ENCODE measurements at places on chromosomes 16 and 17.

DNA sequence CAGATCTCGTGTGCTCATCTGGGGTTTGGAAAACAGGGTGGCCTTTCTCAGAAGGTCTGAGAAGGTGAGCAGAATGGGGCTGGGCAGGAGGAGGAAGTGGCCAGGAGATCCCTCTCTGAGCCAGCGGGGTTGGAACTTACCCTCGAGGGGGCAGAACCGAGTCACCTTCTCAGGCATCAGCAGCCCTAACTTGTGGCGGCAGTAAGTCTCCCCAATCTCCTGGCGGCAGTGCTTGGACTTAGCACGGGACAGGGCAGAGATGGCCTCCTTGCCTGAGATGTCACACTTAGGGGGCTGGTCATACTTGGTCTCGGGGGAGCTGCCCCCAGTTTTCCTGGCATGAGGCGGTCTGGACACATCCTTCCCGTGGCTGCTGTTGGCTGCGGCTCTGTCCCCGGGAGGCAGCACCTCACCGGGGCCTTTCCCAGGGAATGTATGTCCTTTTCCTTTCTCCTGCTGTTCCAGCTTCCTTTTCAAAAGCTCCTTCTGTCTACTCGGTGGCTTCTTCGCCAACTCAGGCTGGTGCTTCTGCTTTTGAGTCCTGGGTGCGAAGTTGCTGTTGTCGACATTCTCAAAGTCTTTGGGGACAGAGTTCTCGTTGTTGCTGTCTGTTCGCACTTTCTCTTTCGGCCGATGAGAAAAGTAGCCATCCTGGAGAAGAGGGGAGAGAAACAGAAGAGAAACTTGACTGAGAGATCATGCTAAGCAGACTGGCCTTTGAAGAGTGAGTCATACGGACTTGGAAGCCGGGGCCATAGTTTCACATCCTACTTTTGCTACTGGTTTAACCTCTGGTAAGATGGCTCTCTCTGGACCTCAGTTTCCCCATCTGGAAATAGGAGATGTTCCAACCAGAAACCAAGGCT is 211.7 kb downstream of the XYLT1 start:
- DNase-seq = no peak

DNA sequence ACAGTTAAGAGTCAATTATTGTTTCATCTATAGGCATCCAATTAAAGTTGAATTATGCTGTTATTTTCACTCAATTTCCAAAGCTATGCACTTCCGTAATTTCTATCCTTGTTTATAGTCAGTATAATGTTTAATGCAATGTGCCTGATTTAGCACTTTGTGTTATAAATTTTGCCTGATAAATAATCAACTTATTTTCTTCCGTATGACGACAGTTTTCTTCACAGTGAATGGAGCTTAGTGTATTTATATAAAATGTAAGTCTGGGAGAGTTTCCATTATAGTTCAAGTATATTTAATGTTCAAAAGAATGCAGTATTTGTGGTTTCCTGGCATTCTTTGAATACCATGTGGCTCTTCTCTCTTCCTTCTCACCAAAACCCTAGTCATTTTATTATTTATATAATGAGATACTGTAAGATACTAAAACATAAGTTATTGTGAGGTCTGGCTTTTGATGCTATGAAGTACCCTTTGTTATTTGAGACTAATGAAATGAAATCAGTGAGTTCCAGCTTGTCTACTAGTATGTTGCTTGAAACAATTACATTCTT is 240.6 kb downstream of the PRKCA start:
- no peak for DNase-seq

DNA sequence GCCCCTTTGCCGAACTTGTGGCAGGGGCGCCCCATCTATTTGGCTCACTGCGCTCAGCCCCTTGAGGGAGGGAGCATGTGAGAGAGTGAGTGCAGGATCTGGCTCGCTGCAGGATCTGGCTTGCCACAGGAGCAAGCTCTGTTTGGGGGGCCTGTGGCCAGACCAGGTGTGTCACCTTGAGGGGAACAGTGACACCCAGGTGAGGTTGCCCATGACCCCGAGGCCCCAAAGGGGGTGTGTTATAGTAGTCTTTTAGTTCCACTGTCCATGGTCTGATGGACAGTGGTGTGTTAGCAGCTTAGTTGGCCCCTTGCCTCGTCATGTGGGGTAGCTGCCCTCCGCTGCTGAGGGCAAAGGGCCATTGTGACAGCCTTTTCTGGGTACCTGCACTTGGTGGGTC is 41.6 kb downstream of the CCDC42 start:
- DNase-seq = no peak

GRCh38 chr16:76943921-76944320 is 247.1 kb upstream of the MON1B start:
- no peak for DNase-seq

- no peak for DNase-seq
Observed at GRCh38 chr17:19409509-19409908, 1.5 kb upstream of the RNF112 start.

- DNase-seq = peak; percentile 20
Observed at GRCh38 chr17:78409191-78409928, 30.9 kb downstream of the PGS1 start.

- DNase-seq = no peak
Observed at GRCh38 chr16:86959091-86959651, 358.0 kb downstream of the C16orf95 start.

- no peak for DNase-seq
Observed at GRCh38 chr17:14664511-14664910, 363.6 kb downstream of the HS3ST3B1 start.

GRCh38 chr17:48555258-48556228 is 10.6 kb upstream of the HOXB2 start:
- DNase-seq = peak; percentile 92

DNA sequence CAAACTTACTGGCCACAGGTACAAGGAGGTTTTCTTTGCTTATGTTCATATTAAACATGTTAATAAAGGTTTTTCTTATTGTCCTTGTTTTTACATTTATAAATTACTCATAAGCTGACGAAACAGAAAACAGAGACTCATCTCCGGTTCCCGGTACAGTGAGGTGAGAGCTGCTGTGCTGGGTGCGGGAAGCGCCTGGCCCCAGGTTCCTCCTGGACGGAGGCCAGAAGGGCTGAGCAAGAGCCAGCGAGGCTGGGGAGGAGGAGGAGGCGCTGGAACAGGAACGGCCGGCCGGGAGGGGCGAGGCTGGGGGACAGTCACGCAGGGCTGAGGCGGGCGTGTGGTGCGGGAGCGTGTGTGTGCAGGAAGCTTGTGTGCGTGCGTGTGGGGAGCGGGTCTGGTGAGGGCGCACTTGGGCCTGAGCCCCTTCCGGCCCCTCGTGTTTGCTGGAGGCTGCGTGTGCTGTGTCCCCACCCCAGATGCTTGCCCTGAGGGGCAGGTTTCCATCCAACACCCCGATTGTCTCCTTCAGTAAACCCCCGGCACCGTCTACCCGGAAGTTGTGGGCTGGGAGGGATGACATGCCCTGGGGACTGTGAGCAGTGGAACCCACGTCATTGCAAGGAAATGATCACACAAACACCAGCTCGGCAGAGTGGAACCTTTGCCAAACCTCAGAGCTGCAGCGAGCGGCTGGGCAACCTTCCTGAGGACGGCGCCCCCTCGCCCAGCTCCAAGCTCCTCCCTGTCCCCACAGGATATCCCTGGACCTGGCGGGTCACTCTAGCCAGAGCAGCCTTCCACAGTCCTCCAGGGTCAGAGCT is 19.5 kb downstream of the CD7 start:
- peak; percentile 53 for DNase-seq

DNA sequence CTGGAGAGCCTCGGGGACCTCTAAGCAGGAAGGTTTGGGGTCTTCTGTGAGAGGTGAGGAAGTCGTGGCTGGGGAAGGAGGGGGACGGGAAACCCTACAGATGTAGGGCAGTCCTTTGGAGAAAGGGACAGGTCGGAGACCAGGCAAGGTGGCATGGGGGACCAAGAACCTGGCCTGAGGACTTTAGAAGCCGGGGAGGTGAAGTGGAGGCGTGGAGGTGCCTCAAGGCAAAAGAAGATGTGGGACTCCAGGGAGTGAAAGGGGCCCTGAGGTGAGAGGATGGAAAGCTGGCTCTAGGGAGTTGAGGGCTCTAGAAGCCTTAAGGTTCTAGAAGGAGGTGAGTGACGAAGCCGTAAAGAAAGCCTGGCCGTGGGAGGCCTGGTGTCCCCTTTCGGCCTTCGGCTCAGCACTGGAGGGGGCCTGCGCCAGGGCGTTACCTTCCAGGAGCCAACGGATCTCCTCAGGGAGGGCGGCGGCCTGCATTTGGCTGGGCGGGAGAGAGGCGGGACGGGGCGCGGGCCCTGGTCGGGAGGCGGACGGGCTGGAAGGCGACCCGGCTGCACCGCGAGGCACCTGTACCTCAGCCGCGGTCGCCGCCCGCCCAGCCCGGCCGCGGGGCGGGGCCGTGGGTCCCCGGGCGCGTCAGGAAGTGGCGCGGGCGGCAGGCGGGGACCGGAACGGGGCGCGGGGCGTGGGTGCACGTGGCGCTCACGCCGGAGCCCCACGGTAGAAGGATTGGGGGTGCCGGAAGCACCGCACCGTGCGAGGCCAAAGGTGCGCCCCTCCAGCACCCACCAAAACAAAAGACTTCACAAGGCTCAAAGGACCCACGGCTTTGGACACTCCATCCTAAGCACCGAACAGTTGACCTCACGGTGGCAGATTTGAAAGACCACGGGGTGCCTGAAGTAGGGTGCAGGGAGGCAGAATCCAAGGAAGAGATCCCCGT is at the start of gene SKAP1:
Gene SKAP1, minus strand, starts transcription at position 577 of the 949 bp plus-strand sequence.
- DNase-seq = no peak

Measured in NCI-H1092 (cell line).